ENCODE measurements at places on chromosomes 16 and 17. TPM values are rescaled to one million over a fixed set of nuclear protein-coding genes. Genes with fewer than 3 reads are reported as not detected.

DNA sequence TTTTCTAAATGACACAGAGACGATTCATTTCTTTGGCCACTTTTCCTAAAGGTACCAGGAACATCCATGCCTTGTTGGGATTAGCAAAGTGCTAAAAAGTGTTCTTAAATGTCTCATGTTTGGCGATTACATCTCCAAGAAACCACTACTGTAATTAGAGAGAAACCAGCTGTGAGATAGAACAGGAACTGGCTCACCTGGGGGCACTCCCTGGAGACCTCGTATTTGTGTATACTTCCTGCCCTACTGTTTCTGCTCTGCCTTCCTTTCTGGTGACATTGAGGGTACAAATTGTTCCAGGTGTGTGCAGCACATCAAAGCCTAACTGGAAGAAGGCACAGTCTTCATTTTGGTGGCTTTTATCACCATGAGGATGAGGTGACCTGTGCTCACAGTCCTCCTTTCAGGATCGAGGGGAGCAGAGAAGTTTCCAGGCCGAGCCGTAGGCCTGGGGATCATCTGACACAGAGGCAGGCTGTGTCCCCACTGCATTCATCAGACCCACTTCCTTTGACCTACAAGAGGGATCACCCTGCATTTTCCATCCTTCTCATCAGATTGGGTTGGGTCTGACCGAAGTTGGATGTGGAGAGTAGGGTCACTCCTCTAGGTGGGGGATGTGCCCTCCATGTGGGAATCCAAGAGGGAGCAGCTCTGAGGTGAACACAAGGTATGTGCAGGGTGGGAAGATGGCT is 23.7 kb downstream of the CCL4 start:
- no peak for DNase-seq

- DNase-seq, result no peak
Observed at GRCh38 chr16:79202977-79203376, 397.6 kb downstream of the MAF start.

Gene GCSH
- 72.8 TPM for total RNA-seq

DNA sequence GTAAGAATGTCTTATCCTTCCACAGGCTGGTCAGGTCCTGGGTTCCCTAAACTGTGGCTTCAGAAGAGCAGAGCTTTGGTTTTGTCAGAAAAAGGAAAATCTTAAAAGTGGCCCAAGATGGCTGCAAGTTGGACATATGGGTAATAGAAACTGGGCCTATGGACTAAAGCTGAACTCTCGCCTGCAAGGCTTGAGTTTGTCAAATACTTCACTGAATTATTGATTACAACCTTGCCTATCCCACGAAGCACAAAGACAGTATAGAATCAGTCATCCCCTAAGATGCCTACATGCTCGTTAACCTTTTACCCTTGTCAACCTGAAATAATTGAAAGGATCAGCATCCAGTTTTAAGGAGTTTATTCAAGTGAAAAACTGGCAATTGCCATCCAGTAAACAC is 20.7 kb downstream of the RNF112 start:
- DNase-seq, result no peak

- DNase-seq, result no peak
Observed at GRCh38 chr17:57945996-57946797, 9.0 kb downstream of the CUEDC1 start.

Gene WNK4
- 0.34 TPM for total RNA-seq

GRCh38 chr16:27315333-27316037 is 1.7 kb downstream of the IL4R start:
- DNase-seq, result peak; percentile 83

- no peak for DNase-seq
Observed at GRCh38 chr16:88653101-88653500, 2.2 kb upstream of the CYBA start.

Gene PRSS21
- not detected for total RNA-seq

Gene CDH11
- 26.9 TPM for total RNA-seq

GRCh38 chr17:29041091-29041490 is 1.9 kb upstream of the PIPOX start:
- DNase-seq, result no peak
